ENCODE measurements at places on chromosomes 2 and 18.

DNA sequence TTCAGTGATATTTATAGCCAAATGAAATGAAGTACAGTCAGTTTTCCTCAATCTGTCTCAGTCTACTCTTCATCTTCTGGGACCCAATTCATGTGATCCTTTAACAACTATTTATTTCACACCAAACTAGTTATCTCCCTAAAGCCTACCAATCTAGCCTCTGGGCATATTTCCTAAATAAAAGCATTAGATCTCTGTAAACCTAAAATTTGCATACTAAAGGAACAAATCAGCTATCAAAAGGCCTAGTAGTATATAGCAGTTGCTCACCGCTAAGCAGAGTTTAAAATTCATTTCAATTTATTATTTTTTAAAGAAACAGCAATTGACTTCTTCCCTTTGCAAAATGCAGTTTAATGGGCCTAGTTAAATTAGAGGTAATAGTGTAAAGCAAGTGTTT is 280.2 kb downstream of the ZEB2 start:
- no peak for DNase-seq

- DNase-seq: no peak
Observed at GRCh38 chr2:36705326-36706020, 9.0 kb downstream of the VIT start.

DNA sequence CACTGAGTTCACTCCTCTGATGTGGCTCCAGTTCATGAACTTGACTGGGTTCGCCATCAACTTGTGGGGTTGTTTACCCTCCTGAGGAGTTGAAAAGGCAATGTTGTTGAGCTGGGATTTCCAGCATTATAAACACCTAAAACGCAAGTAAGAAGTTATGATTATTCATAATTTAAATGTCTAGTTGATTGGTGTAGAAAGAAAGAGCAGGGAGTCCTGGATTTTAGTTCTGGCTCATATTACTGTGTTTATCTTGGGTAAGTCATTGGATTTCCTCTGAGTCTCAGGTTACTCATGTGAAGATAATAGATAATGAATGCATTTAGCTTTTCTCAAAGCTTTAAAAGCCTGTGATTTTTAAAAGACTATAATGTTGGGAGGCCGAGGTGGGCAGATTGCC is 438.0 kb upstream of the CDH20 start:
- DNase-seq: no peak

GRCh38 chr2:233487748-233488345 is 78.7 kb downstream of the USP40 start:
- DNase-seq: no peak

DNA sequence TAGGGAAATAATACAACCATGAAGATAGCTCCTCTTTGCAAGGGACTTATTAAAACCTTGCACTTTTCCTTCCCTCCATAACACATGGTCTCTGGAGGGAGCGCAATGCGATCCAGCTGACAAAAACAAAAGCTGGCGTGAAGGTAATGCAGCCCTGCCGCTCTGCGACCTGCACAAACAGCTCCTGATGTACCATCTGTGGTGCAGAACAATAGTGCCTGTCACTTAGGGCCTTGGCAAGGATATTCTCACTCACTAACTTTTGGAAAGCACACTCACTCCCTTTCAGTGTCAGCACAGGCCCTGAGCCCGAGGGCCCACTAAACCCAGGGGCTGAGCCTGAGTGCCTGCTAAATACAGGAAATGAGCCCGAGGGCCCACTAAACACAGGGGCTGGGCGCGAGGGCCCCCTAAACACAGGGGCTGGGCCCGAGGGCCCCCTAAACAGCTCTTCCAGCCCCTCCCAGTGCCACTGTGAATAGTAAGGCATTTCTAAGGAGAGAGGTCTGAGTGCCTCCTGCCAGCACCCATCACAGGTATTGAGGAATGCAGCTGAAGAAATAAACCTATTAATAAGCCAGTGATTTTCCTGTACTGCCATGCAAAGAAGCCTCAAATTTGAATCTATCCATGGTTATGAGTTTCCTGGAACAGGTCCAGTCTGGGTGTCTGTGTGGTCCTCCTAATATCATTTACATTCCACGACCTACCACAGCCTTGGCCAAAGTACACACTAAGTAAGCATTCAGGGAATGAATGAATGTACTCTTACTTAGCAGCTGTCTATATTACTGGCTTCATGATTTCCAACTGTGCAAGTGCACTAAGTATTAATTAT is 9.3 kb downstream of the L3MBTL4 start:
- DNase-seq: no peak
